ENCODE measurements at places on chromosomes 7 and 10. TPM values are rescaled to one million over a fixed set of nuclear protein-coding genes. Genes with fewer than 3 reads are reported as not detected.

Gene CDK1
- total RNA-seq: 82.0 TPM

Gene SFTPA1
- not detected for total RNA-seq

Gene PLPP4
- 5.5 TPM for total RNA-seq

Gene SPDYE6
- total RNA-seq: not detected

Gene KCND2
- 9.6 TPM for total RNA-seq

Gene CYREN
- 47.5 TPM for total RNA-seq

Gene PLCE1
- total RNA-seq: 0.29 TPM

Gene ELMO1
- total RNA-seq: not detected

Gene NOS3
- total RNA-seq: 4.6 TPM

Data from placental pericyte (primary cell).